Upper lobe of left lung (tissue), 6 donors: ENCODE measurements at places on chromosomes 6 and 20. TPM values are rescaled to one million over a fixed set of nuclear protein-coding genes. Genes with fewer than 3 reads are reported as not detected.

GRCh38 chr20:18377896-18378481 is 88.8 kb downstream of the DZANK1 start:
- H3K36me3 ChIP-seq: no peaks in the 10 kb centered on the region
- no peaks in the 10 kb centered on the region for H3K27me3 ChIP-seq
- H3K27ac ChIP-seq: no peak overlapping the region

GRCh38 chr20:21063276-21063675 is 42.9 kb downstream of the LINC00237 start:
- no peaks in the 10 kb centered on the region for H3K4me1 ChIP-seq
- no peak overlapping the region for H3K4me3 ChIP-seq
- H3K27me3 ChIP-seq: no peaks in the 10 kb centered on the region
- no peak for DNase-seq

GRCh38 chr6:133033263-133033662 is 207.9 kb upstream of the EYA4 start:
- H3K4me1 ChIP-seq: no peaks in the 10 kb centered on the region
- no peak overlapping the region for H3K4me3 ChIP-seq
- DNase-seq: no peak
- H3K36me3 ChIP-seq: no peaks in the 10 kb centered on the region

DNA sequence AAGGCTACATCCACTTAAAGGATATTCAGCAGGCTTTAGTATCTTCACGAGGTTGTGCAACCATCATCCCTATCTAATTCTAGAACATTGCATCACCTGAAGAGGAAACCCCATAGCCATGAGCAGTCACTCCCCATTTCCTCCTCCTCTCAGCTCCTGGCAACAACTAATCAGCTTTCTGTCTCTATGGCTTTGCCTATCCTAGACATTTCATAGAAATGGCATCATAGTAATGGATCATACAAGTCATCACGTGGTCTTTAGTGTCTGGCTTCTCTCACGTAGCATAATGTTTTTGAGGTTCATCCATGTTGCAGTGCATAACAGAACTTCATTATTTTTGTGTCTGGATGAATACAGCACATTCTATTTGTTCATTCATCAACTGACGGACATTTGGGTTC is 20.5 kb downstream of the SNAI1 start:
- DNase-seq: no peak
- H3K4me1 ChIP-seq: peaks cover 7% of the 10 kb centered on the region
- H3K27me3 ChIP-seq: no peaks in the 10 kb centered on the region
- H3K27ac ChIP-seq: no peak overlapping the region
- no peak overlapping the region for H3K4me3 ChIP-seq

DNA sequence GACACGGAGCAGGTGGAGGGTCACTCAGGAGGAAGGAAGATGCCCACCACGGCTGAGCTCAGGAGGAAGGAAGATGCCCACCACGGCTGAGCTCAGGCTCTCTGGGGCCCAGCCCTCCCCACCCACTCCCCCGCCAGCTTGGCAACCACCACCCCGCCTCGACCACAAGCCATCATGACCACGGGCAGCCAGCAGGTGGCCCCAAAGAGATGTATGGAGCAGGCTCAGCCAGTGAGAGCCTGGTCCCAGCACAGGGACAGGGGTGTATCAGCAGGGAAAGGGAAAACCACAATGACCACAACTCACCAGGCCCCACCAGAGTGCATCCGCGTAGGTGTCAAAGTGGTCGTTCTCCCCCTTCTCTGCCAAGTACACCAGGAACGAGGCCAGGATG is 30.4 kb downstream of the KCNQ2 start:
- DNase-seq: peak; percentile 35
- no peaks in the 10 kb centered on the region for H3K27me3 ChIP-seq
- no peaks in the 10 kb centered on the region for H3K36me3 ChIP-seq
- H3K4me1 ChIP-seq: no peaks in the 10 kb centered on the region

GRCh38 chr6:169885831-169886230 is 134.4 kb downstream of the ERMARD start:
- no peaks in the 10 kb centered on the region for H3K36me3 ChIP-seq
- no peak overlapping the region for H3K4me3 ChIP-seq
- H3K27ac ChIP-seq: no peak overlapping the region
- H3K27me3 ChIP-seq: no peaks in the 10 kb centered on the region
- DNase-seq: peak; percentile 15
- H3K4me1 ChIP-seq: peaks cover 8% of the 10 kb centered on the region

- no peak overlapping the region for H3K27ac ChIP-seq
- DNase-seq: no peak
- no peak overlapping the region for H3K4me3 ChIP-seq
- H3K36me3 ChIP-seq: no peaks in the 10 kb centered on the region
- H3K4me1 ChIP-seq: peaks cover 28% of the 10 kb centered on the region
- H3K27me3 ChIP-seq: no peaks in the 10 kb centered on the region
Observed at GRCh38 chr20:5734602-5735001, 15.6 kb upstream of the SHLD1 start.

- H3K27me3 ChIP-seq: no peaks in the 10 kb centered on the region
- peaks cover 10% of the 10 kb centered on the region for H3K36me3 ChIP-seq
- no peak overlapping the region for H3K4me3 ChIP-seq
- DNase-seq: no peak
- no peak overlapping the region for H3K27ac ChIP-seq
Observed at GRCh38 chr6:30184417-30185031, 21.2 kb downstream of the TRIM15 start.

GRCh38 chr6:117810269-117810668 is 96.8 kb upstream of the SLC35F1 start:
- no peak overlapping the region for H3K27ac ChIP-seq
- no peaks in the 10 kb centered on the region for H3K4me1 ChIP-seq
- no peaks in the 10 kb centered on the region for H3K36me3 ChIP-seq
- H3K4me3 ChIP-seq: no peak overlapping the region
- no peak for DNase-seq

DNA sequence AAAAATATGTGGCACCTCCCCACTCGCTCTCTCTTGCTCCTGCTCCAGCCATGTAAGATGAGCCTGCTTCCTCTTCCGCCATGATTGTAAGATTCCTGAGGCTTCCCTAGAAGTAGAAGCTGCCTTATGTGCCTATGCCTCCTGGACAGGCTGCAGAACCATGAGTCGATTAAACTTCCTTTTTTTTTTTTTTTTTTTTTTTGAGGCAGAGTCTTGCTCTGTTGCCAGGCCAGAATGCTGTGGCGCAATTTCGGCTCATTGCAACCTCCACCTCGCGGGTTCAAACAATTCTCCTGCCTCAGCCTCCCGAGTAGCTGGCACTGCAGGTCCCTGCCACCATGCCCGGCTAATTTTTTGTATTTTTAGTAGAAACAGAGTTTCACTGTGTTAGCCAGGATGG is 112.5 kb downstream of the FAM217A start:
- no peaks in the 10 kb centered on the region for H3K4me1 ChIP-seq
- no peaks in the 10 kb centered on the region for H3K27me3 ChIP-seq
- H3K36me3 ChIP-seq: no peaks in the 10 kb centered on the region
- H3K4me3 ChIP-seq: no peak overlapping the region
- DNase-seq: no peak

- H3K4me1 ChIP-seq: no peaks in the 10 kb centered on the region
- H3K4me3 ChIP-seq: no peak overlapping the region
- no peaks in the 10 kb centered on the region for H3K36me3 ChIP-seq
- H3K27me3 ChIP-seq: no peaks in the 10 kb centered on the region
Observed at GRCh38 chr6:109595998-109596397, 95.0 kb downstream of the AK9 start.

DNA sequence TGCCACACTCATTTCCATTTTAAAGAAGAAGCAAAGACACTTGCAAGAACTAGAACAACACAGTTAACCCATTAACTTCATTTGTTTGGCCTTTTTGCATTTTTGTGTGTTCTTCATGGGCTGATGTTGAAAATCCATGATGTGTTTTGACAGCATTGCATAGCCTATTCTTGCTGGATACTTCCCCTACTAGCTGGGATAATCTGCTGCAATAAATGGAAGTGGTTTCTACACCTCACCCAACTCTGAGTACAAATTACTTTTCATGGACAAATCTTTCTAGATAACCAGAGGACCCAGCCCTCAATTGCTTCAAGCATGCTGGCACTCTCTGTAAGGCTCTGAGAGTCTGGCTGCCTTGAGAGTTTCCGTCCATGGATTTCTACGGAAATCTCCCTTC is 26.5 kb downstream of the CST9L start:
- H3K27ac ChIP-seq: no peak overlapping the region
- no peaks in the 10 kb centered on the region for H3K4me1 ChIP-seq

DNA sequence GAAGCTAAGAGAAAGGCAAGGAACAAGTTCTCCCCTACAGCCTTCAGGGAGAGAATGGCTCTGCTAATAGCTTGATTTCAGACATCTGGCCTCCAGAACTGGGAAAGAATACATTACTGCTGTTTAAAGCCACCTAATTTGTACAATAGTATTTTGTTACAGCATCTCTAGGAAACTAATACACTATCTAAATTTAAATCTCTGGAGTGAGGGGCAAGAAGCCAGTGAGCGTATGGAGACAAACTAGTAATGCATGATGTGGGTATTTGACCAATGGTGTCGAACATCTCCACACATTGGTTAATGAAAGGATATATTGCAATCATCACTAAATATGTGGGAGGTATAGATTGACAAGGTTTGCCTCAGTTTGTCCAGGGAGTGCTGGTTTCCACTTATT is 451.5 kb downstream of the EPM2A start:
- no peaks in the 10 kb centered on the region for H3K27me3 ChIP-seq
- no peaks in the 10 kb centered on the region for H3K4me1 ChIP-seq

DNA sequence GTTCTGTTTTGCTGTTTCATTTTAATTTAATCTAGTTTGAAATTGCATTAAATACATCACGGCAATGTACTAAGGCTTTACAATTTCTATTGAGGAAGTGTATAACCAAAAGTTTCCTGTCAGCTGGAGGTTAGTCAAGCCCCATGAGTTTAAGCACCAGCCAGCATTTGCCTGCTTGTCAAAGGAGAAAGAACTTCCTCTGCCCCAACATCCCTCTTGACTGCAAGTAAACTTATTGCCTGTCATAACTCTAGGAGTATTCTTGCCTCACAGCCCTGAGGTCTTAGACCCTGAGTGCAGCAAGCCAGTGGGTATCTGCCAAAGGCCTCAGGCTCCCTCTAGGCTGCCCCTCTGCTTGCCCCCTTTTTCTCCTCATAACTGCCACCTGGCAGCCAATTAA is 106.7 kb upstream of the INSM1 start:
- no peaks in the 10 kb centered on the region for H3K27me3 ChIP-seq
- H3K36me3 ChIP-seq: no peaks in the 10 kb centered on the region
- H3K4me3 ChIP-seq: no peak overlapping the region
- no peak for DNase-seq
- peak overlapping the region; percentile 42 for H3K27ac ChIP-seq

DNA sequence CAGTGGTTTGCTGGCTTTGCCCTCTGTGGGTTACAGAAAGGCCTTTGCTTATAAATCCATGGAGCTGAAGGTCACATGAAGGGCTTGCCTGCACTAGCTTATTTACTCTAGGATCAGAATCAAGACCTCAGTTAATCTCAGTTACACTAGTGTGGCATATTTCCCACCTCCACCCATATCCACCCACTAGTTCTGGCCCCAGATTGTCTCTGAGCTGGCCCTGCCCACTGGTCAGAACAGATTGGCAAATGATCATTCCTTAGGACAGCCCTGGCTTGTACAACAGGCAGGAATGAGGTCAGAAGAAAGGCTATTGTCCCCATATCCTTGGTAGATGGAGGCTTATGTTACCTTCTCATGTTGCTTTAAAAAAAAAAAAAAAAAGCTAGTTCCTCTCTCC is 33.3 kb upstream of the SASH1 start:
- H3K36me3 ChIP-seq: no peaks in the 10 kb centered on the region
- H3K4me1 ChIP-seq: peaks cover 6% of the 10 kb centered on the region
- H3K4me3 ChIP-seq: no peak overlapping the region
- no peaks in the 10 kb centered on the region for H3K27me3 ChIP-seq
- H3K27ac ChIP-seq: no peak overlapping the region

DNA sequence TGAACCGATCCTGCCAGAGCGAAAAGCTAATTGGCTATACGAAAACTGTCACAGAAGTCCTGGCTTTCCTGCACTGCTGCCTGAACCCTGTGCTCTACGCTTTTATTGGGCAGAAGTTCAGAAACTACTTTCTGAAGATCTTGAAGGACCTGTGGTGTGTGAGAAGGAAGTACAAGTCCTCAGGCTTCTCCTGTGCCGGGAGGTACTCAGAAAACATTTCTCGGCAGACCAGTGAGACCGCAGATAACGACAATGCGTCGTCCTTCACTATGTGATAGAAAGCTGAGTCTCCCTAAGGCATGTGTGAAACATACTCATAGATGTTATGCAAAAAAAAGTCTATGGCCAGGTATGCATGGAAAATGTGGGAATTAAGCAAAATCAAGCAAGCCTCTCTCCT is 14.2 kb downstream of the CCR6 start:
- no peak overlapping the region for H3K27ac ChIP-seq
- H3K4me1 ChIP-seq: no peaks in the 10 kb centered on the region
- no peak overlapping the region for H3K4me3 ChIP-seq
- DNase-seq: no peak

DNA sequence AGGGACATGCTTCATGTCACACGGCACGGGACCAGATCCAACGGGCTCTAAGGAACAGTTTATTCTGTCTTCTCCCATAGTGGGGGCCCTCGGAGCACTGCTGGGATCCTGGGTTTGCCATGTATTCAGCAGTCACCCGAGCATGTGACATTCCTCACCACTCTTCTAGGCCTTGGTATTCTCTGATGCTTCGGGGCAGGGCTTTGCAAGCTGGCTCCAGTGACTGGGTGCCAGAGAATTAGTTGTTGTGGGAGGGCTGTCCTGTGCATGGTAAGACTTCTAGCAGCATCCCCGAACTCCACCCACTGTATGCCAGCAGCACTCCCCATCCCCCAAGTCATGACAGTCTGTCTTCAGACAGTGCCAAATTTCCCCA is 5.4 kb downstream of the CCN5 start:
- peak overlapping the region; percentile 73 for H3K27ac ChIP-seq
- peaks cover 20% of the 10 kb centered on the region for H3K4me1 ChIP-seq
- no peaks in the 10 kb centered on the region for H3K27me3 ChIP-seq
- no peak for DNase-seq

DNA sequence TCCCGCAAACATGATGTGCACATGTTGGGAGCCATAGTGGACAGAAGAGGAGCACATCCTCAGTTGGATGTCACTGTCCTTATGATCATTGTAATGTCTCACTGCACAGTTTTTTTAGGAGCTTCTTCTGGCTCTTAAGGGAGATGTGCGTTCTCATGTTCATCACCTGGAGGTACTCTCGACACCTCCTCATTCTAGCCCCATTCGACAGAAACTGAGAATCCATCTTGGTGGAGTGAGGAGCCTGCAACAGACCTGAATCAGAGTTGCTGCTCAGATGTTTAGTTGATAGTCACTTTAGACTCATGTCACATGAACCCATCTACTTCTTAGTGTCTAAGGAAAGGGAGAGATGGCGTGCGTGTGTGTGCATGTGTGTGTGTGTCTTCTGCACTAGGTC is 2.3 kb upstream of the BMP6 start:
- H3K4me3 ChIP-seq: no peak overlapping the region
- H3K36me3 ChIP-seq: no peaks in the 10 kb centered on the region
- H3K27me3 ChIP-seq: peaks cover 4% of the 10 kb centered on the region
- H3K27ac ChIP-seq: no peak overlapping the region

The ZNF512B gene
- total RNA-seq: 22.0 TPM

The BTNL2 gene
- total RNA-seq: not detected

The MATN4 gene
- total RNA-seq: not detected

The METTL24 gene
- 1.8 TPM for total RNA-seq

The SPATA25 gene
- 1.3 TPM for total RNA-seq

The KCNS1 gene
- 3.1 TPM for total RNA-seq

The TSPO2 gene
- total RNA-seq: not detected

The YWHAB gene
- 201 TPM for total RNA-seq

The RIPOR2 gene
- total RNA-seq: 25.3 TPM

The CST4 gene
- not detected for total RNA-seq

The PKIG gene
- 46.1 TPM for total RNA-seq
